Transverse colon (tissue), 4 donors: ENCODE measurements at places on chromosomes 2 and 18.
A peak's percentile ranks its signal among the peaks of the same experiment; 100 is the strongest.

- no peak for DNase-seq
These were observed 177.6 kb upstream of the CCDC68 start for GRCh38 chr18:55136864-55137263.

- DNase-seq = peak; percentile 84
These were observed 66.7 kb upstream of the HAAO start for GRCh38 chr2:42859006-42859552.

DNA sequence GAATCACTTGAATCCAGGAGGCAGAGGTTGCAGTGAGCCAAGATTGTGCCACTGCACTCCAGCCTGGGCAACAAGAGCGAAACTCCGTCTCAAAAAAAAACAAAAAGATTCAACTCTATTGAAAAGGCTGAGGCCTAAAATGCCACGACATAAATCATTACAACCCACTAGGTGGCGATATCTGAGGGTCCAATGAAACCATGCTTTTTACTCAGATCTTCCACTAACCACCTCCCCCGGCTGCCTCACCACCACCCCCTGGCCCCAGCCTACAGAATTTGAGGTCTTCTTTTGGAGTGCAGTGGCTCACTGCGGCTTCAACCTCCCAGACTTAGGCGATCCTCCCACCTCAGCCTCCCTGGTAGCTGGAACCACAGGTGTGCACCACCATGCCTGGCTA, 57.5 kb downstream of the AP1S3 start:
- no peak for DNase-seq

DNA sequence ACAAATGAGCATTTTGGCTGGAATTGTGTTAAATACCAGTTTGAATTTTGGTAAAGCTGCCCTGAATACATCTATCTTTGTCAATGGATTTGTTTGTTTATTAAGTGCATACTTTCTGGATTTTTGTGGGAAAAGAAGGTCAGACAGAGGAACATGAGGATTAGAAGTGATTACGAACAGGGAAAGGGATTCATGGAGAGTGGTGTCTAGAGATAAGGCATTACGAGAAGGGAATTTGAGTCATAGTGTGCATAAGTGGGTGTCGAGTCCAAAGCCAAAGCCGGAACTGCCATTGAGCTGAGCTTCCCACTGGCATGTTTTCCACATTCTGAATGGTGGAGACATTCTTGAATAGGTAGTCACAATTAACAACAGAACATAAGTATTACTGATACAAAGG, 68.9 kb upstream of the EFEMP1 start:
- DNase-seq = peak; percentile 8

- no peak for DNase-seq
These were observed 58.0 kb upstream of the DOCK10 start for GRCh38 chr2:225100269-225100668.

GRCh38 chr2:30385327-30385726, 61.7 kb upstream of the LCLAT1 start:
- DNase-seq = no peak

DNA sequence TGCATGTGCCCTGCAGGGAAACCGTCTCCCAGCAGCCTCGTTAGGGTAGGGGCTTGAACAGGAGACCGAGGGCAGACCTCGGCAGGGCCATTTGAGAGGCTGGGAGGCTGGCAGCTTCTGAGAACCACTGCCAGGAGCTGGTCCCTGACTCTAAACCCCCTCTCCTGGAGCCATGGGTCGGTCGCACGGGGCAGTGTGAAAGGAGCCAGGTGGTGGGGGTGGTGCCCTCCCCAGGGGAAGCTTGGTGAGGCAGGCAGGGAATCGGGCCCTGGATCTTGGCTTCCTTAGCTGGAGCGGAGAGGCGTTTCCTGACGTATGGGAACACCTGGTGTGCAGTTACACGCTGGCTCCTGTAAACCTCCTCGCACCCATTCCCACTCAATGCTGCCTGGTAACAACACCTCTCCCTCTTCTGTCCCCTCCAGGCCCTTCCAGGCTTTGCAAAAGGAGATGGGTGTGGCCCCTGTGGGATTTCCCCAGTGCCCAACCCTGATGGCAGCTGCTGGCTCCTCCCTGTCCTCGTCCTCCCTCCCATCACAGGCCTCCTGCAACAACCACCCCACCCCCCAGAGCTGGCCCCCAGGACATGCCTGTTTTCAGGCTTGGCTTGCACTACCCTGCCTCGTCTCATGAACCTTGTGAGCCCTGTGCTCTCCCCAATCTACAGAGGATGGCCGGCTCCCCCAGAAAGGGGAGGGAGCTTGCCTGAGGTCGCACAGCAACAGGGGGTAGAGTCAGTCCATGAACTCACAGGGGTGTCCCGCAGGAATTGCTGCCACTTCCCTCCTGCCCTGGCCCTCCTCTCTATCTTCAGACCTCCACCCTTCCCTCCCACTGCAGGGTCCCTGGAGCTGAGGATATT, 24.4 kb downstream of the ADRA2B start:
- DNase-seq = peak; percentile 32
